DMS153 (cell line): ENCODE measurements at places on chromosomes 2 and 18.

DNA sequence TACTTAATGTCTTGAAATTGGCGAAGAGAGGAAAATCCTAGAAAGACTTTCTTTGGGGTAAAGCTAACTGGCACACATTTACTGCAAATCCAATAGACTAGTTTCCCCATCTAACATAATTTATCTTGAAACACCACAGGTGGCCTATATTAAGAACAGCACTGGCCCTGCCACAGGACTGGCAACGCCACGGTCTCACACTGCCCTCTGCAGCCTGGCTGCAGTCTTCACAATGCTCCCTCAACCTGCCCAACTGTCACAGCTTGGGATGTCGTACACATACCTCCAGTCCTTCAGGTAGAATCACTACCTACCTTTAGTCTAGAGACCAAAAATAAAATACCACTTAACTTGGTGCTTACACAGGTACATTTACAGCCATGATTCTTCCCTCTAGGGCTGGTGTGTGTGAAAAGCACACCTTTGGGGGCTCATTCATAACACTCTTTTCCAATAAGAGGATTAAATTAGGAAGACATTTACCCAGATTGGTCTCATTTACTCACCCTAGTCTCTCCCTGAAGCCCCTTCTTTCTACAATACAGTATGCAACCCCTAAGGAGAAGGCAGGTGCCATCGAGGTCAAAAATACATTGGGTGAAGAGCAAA is 222.2 kb downstream of the C1D start:
- DNase-seq: peak; percentile 85

GRCh38 chr18:10121786-10122515 is 208.1 kb downstream of the VAPA start:
- peak; percentile 79 for DNase-seq

DNA sequence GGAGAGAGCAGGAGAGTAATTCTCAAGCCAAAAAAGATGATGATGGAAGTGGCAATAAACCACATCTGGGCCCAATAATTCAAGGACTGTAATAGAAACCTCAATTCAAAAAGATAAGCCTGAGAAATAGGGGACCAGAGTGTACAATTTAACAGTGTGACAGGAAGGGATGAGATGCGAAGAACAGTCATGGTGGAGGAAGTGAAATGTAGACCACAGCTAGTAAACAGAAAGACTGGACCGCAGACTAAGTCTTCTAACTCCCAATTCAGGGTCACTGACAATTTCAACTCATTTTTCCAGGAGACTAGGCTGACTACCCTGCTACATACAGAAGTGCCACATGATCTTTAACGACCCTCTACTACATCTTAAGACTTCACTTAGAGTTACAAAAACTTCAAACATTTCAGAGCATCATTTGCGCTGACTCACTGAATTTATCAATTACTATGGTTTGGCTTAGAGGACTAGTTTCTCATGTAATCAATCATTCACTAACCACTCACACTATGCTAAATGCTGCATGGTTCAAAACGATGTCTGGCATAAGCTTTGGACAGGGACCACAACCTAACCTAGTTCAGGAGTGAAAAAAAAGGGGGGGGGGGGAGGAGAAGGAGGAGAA is 9.0 kb downstream of the CUL3 start:
- no peak for DNase-seq

- no peak for DNase-seq
These were observed 9.5 kb downstream of the DUSP19 start for GRCh38 chr2:183088061-183088460.

DNA sequence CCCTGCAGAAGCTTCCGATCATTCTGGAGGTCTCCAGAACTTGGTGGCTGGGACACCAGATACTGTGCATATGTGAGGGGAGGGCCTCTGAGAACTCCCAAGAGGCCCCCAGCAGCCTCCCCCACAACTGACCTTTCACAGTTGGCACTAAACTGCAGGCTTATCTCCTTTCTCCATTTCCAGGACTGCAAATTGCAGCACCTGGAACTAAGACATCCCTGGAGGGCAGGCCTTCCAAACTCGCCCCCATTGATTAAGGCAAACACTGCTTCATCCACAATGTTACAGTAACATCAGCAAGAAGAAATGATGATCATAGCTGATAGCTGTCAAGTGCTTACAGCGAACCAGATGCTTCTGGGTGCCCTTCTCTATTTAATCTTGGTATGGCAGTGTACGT is 67.9 kb downstream of the TGOLN2 start:
- DNase-seq: no peak

GRCh38 chr18:78934551-78935225 is 44.9 kb upstream of the SALL3 start:
- no peak for DNase-seq

GRCh38 chr2:163658556-163658955 is 77.3 kb downstream of the FIGN start:
- peak; percentile 26 for DNase-seq

GRCh38 chr2:154771664-154772284 is 73.3 kb downstream of the KCNJ3 start:
- no peak for DNase-seq

DNA sequence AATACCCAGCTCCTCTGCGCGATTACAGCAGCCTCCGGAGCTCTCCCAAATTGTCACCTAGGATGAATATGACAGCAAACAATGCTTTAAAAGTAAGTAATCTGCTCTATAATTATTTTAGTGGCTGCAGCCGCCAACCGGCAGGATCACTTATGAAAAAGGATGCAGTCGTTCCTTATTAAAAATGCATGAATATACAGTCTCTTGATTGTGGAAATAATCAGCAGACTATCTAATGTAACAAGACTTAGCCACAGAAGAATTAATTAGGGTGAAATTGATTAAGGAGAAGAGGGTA is 71.8 kb upstream of the STPG4 start:
- DNase-seq: no peak

DNA sequence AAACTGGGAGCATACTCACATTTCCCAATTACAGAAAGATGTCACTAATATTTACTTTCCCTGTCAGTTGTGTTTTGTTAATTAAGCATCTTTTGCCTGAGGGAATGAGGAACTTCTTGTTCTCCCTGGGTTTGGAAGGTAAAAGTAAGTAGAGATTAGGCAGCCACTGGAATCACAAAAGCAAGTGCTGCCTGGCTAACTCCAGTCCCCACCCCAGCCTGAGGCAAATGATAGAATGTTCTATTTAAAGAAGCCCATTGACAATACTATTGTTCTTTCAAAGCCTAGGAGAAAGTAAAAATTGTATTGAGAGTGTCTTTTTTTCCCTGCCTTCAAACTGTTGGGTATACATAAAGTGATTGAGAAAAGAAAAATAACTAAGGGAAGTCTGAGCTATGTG is 93.8 kb downstream of the MBD2 start:
- no peak for DNase-seq

GRCh38 chr2:203623661-203624060 is 82.8 kb upstream of the CD28 start:
- no peak for DNase-seq

- DNase-seq: peak; percentile 7
These were observed 20.6 kb upstream of the EPAS1 start for GRCh38 chr2:46276642-46277041.

- peak; percentile 55 for DNase-seq
These were observed 145.8 kb downstream of the AGPS start for GRCh38 chr2:177538323-177538722.

DNA sequence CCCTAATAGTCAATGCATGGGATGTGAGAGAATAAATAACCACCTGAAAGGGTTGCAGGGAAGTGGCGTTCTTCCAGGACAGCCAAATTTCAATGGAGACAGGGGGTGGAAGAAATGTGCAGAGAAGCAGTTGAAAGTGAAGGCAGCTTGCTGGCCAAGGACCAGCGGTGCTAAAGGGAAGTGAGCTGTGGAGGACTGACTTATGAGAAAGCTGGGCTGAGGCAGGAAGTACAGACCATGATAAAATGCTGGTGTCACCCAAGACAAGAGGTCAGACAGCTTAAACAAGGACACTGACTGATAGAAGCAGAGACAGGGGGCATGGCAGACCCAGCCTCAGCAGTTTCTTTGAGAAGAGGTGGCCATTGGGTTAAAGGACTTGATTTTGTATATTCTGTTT is 106.7 kb downstream of the DTNB start:
- DNase-seq: no peak

- no peak for DNase-seq
These were observed 1.2 kb upstream of the MAPRE3 start for GRCh38 chr2:26969077-26969844.

DNA sequence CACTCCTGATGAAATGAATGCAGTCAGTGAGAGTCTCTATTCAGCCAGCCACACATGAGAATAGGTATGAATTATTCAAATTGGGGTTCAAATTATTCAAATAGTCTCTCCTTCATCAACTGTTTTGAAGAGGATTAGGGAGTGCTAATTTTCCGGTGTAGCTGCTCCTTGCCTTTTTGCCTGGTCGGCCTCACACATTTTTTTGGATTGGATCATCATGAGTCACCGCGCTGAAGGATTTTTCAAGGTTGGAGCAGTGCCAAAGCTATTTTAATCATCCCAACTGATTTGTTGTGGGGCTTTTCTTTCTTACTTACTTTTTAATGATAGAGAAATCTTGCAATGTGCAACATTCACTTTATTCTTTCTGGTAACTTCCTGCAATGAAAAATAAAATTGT is 2.4 kb upstream of the DTNA start:
- DNase-seq: peak; percentile 83

DNA sequence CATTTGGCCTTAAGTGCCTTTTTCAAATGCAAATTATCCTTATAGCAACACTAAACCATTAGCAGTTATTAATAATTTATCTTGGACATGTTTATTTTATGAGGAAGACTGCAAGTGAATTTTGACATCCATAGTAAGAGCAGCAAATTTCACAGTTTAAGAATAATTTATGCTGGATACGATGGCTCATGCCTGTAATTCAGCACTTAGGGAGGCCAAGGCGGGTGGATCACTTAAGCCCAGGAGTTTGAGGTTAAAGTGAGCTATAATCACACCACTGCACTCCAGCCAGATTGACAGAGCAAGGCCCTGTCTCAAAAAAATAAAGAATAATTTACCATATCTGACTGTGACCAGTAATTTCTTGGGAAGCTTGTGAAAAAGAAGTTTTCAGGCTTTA is 286.2 kb downstream of the TMX3 start:
- DNase-seq: no peak

- DNase-seq: peak; percentile 2
These were observed 30.3 kb downstream of the SP3 start for GRCh38 chr2:173934895-173935294.

- DNase-seq: no peak
These were observed 418.9 kb downstream of the EPHA4 start for GRCh38 chr2:221153226-221153625.

DNA sequence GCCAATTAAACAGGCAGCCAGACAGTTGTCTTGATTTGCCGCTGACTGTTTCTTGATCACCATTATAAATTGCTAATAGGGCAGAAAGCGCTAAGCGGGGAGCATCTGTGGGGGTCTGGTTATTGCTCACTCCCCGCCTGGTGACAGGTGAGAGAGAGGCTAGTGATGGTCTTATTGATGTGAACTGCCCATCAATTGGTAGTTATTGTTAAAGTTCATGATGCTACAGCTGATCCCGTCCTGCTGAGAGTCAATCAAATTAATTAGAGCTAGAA is 148.5 kb downstream of the LNPK start:
- DNase-seq: no peak

DNA sequence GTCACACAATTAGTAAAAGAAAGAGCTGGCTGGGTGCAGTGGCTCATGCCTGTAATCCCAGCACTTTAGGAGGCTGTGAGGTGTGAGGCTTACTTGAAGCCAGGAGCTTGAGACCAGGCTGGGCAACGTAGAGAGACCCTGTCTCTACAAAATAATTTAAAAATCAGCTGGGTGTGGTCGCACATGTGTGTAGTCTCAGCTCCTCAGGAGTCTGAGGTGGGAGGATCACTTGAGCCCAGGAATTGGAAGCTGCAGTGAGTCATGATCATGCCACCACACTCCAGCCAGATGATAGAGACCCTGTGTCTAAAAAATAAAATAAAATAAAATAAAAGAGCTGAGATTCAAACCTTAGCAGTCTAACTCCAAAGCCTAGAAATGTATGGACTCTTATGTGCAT is 39.0 kb upstream of the NEDD4L start:
- no peak for DNase-seq

GRCh38 chr2:36541891-36542595 is 55.9 kb downstream of the FEZ2 start:
- DNase-seq: no peak

- DNase-seq: no peak
These were observed 5.6 kb upstream of the WDR7 start for GRCh38 chr18:56645415-56646016.

GRCh38 chr2:46548103-46548486 is 68.7 kb downstream of the TMEM247 start:
- no peak for DNase-seq

DNA sequence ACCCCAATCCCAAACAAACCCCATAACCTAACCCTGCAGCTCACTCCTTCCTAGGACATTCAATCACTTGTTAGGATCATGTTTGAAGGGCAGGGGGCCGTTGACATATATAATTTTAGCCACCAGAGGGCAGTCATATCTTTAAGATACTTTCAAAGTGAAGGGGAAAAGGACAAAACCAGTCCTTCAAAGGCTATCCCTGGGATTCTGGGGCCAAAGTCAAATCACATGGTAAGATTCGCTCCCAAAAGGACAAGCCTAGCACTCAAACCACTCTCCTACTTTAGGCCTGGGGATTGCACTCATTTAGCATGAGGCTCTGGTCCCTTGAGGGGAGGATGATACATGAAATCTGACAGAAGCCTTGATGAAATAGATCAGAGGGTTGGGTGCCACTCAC is 44.6 kb downstream of the HAUS1 start:
- DNase-seq: peak; percentile 8

- peak; percentile 7 for DNase-seq
These were observed 150.6 kb downstream of the RIF1 start for GRCh38 chr2:151560289-151560688.

- DNase-seq: no peak
These were observed 15.4 kb downstream of the TGOLN2 start for GRCh38 chr2:85312404-85312803.

- DNase-seq: peak; percentile 91
These were observed at the start of gene MC4R for GRCh38 chr18:60372596-60372995. TSS of gene MC4R (minus strand) at chr18:60372775. CDS start at chr18:60372349, 426 bp downstream.

GRCh38 chr2:223467196-223467595 is 135.0 kb downstream of the SCG2 start:
- DNase-seq: no peak
